Activated T-helper 2 cell treated with anti-CD3 and anti-CD28 coated beads, Interferon-gamma antibody, Interleukin-2, Interleukin-4, amounts not matched to agents 10 μg/mL and 5 μg/mL and 100 μg/mL, durations not matched to agents 14 hours and 24 hours and 36 hours (primary cell): ENCODE measurements at places on chromosomes 5 and 9.

DNA sequence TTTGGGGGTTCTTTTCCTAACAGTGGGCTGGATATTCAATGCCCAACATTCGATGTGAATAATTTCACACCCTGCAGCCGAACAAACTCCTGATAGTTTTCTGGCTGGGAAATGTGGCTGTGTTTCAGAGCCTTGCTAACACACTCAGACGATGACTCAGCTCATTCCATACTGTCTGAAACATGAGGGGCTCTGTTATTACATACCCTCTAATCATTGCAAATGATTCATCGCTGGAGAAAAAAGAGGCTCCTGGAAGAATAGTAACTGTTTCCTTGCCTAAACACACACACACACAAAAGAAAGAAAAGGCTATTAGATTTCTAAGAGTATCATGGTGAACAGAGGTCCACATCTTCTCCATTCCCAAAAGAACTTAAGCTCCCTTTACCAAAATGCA is 75.8 kb downstream of the OXCT1 start:
- H3K4me3 ChIP-seq = no peak overlapping the region
- no peak for DNase-seq
- H3K27me3 ChIP-seq = no peaks in the 10 kb centered on the region
- peaks cover 66% of the 10 kb centered on the region for H3K36me3 ChIP-seq
- peaks cover 13% of the 10 kb centered on the region for H3K4me1 ChIP-seq

- peaks cover 53% of the 10 kb centered on the region for H3K4me1 ChIP-seq
- H3K27ac ChIP-seq = peak overlapping the region; percentile 31
- H3K4me3 ChIP-seq = no peak overlapping the region
- H3K36me3 ChIP-seq = peaks cover 63% of the 10 kb centered on the region
Observed at GRCh38 chr5:95923918-95924544, 37.6 kb downstream of the ELL2 start.

DNA sequence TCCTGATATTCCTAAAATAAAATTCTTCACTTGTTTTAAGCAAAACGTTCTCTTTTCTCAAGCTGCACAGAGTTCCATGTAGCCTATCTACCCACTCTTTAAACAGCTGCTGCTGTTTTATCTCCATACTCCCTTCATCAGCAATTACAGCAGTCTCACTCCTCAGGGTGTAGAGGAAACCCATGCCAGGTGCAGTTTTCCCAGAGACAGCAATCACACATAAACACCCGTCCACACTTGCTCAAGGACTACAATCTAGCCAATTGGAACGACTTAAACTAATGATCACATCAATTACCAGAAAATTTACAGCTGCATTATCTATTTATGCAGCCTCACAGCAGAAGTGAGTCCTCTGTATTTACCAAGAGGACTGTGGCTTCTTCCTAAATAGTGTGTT is 141.7 kb downstream of the HTR1A start:
- no peaks in the 10 kb centered on the region for H3K36me3 ChIP-seq
- H3K27ac ChIP-seq = no peak overlapping the region
- H3K4me3 ChIP-seq = no peak overlapping the region
- no peak for DNase-seq

DNA sequence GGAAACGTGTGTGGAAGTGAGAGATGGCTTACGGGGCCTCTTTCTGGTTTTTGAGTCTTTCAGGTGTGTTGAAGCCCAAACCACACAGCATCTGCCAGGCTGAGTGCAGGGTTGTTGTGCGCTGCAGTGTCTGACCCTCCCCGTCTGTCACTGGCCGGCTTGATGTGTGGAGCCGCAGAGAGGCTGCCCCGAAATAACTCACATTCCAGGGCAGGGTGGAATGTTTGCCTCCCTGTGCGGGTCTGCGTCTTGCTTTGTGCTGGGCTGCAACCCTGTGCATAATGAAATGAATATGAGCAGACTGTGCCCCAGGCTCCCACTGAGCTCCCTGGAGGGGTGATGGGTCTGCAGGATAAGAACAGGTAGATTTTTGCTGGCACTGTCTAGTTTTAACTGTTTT is 9.9 kb upstream of the PLEKHG4B start:
- H3K4me3 ChIP-seq = no peak overlapping the region
- H3K27ac ChIP-seq = no peak overlapping the region
- H3K27me3 ChIP-seq = peaks cover under 1% of the 10 kb centered on the region

DNA sequence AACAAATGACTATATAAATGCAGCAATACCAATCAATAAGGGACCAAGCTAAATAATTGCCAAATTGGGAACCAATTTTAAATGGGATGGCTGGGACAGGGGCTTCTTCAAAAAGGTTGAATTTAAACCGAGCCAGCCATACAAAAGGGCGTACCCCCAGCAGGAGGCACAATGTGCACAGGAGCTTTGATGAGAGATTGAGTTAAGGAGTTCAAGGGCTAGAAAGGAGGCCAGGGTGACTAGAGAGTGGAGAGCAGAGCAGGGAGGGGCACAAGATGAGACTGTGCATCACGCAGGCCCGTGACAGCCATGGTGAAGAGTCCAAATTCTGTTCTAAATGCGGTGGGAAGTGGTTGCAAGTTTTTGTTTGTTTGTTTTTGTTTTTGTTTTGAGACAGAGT is 23.3 kb upstream of the PDCD1LG2 start:
- no peaks in the 10 kb centered on the region for H3K36me3 ChIP-seq
- H3K27ac ChIP-seq = no peak overlapping the region
- peaks cover 6% of the 10 kb centered on the region for H3K4me1 ChIP-seq
- H3K4me3 ChIP-seq = no peak overlapping the region

- H3K27me3 ChIP-seq = no peaks in the 10 kb centered on the region
- peaks cover 79% of the 10 kb centered on the region for H3K36me3 ChIP-seq
- peak overlapping the region; percentile 7 for H3K4me3 ChIP-seq
- no peak for DNase-seq
- H3K4me1 ChIP-seq = peaks cover 85% of the 10 kb centered on the region
Observed at GRCh38 chr9:89458768-89459496, 39.0 kb downstream of the SEMA4D start.

DNA sequence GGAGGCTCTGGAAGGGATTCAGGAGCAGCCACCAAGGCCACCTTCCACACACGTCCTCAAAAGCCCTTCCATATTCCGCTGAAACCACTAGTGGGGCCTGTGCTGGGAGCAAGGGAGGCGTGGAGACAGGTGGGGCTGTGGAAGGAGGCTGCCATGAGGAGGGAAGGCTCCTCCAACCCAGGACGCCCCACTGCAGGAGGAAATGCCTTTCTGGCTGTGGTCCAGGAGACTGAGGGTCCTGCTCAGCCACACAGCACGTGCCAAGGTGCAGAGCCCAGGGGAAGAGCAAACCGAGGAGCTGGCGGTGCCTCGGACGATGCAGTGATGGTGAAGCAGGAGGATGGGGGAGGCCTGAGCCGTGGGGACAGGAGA is 49.5 kb downstream of the ADAMTS2 start:
- H3K27ac ChIP-seq = no peak overlapping the region
- H3K27me3 ChIP-seq = no peaks in the 10 kb centered on the region
- H3K4me1 ChIP-seq = no peaks in the 10 kb centered on the region
- H3K4me3 ChIP-seq = no peak overlapping the region

DNA sequence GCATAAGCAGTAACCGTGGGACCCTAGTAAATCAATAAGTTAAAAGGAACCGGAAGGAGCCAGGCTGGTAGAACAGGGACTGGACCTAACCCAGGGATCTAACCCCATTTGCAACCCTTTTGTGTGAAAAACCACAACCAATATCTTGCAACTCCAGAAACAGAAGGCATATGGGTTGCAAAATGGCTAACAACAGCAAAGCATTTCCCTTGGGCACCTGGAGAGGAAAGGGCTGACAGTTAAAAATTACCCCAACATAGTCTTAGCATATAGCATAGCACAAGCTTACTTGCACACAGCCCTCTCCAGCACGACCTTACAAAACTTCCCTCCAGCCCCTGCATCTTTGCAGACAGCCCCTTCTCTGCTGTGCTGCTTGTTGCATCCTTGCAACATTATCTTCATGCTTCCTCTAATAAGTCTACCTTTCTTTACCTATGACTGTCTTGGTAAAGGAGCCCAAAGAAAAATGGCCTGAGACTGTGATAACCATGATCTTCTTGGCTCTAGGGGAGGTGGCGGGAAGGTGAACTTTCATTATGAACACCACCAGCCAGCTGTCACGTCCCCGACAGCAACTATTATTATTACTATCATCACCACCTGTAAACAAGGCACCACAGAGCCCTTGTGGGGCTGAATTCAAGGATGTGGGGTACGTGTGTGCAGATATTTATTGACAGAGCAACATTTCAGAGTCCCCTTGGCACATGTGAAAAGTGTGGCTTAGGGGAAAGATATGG is 49.8 kb downstream of the PRRC1 start:
- peaks cover 7% of the 10 kb centered on the region for H3K4me1 ChIP-seq
- no peak for DNase-seq
- no peak overlapping the region for H3K27ac ChIP-seq
- H3K27me3 ChIP-seq = peaks cover 18% of the 10 kb centered on the region
- H3K4me3 ChIP-seq = no peak overlapping the region
- H3K36me3 ChIP-seq = no peaks in the 10 kb centered on the region

- no peaks in the 10 kb centered on the region for H3K36me3 ChIP-seq
- H3K4me1 ChIP-seq = peaks cover 31% of the 10 kb centered on the region
- no peak for DNase-seq
- no peak overlapping the region for H3K4me3 ChIP-seq
Observed at GRCh38 chr9:99162759-99163364, 57.9 kb downstream of the TGFBR1 start.

GRCh38 chr5:11166923-11167322 is 405.9 kb upstream of the DAP start:
- no peaks in the 10 kb centered on the region for H3K27me3 ChIP-seq
- no peak overlapping the region for H3K27ac ChIP-seq
- no peaks in the 10 kb centered on the region for H3K4me1 ChIP-seq
- H3K4me3 ChIP-seq = no peak overlapping the region
- DNase-seq = no peak
- H3K36me3 ChIP-seq = no peaks in the 10 kb centered on the region

DNA sequence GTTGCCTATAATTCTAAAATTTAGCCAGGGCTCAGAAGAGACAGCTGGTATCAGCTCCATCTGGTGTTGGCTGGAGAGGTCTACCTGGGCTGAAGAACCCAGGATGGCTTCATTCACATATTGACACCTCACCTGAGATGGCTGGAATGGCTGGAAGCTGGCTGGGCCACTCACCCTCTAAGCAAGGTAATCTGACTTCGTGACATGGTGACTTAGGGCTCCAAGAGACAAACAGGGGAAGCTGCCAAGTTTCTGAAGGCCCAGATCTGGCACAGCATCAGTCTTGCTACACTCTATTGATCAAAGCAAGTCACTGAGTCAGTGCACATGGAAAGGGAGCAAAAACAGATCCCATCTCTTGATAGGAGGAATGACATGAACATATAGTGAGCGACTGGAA is 102.3 kb downstream of the EPB41L4A start:
- H3K4me1 ChIP-seq = no peaks in the 10 kb centered on the region
- no peak for DNase-seq
- H3K4me3 ChIP-seq = no peak overlapping the region
- H3K27ac ChIP-seq = no peak overlapping the region
- H3K27me3 ChIP-seq = peaks cover 5% of the 10 kb centered on the region
- no peaks in the 10 kb centered on the region for H3K36me3 ChIP-seq
